GM18507 (cell line): ENCODE measurements at places on chromosomes 6 and 20.
A peak's percentile ranks its signal among the peaks of the same experiment; 100 is the strongest.

GRCh38 chr6:161736781-161737292 lies 463.0 kb upstream of the AGPAT4 start:
- DNase-seq: no peak

DNA sequence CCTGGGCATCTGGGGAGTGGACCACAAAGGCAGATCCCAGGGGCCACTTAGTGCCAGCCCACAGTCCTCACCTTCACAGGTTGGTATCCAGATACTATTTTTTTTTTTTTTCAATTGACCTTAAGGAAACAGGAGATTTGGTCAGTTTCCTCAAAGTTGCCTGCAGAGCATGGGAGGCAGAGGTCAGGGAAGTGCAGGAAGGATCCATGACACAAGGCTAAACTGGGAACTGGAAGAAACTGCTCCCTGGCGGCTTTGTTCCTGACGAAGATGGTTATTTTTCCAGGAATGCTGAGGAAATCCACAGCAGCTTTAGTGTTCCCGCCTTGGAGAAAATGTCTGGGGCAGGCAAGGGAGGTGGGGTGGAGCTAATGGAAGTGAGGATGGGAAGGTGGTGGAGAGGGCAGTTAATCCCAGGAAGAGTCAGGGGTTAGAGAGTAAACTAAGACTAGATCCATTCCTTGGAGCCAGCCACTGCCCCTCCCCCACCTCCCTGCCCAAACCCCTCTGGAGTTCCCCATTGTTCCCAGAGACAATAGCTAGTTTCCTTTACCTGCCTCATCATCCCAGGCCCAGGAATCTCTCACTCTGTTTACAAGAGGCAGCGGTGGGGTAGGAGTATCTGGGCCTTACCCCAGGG lies 14.3 kb upstream of the MYMX start:
- DNase-seq: no peak

GRCh38 chr20:36631646-36632045 lies 14.3 kb downstream of the SLA2 start:
- DNase-seq: no peak

- peak; percentile 44 for DNase-seq
Measured at GRCh38 chr6:97669191-97670031, 386.4 kb upstream of the MMS22L start.

- no peak for DNase-seq
Measured at GRCh38 chr6:121619013-121619412, 183.6 kb downstream of the GJA1 start.

GRCh38 chr6:35177596-35177995 lies 36.2 kb upstream of the SCUBE3 start:
- DNase-seq: no peak

DNA sequence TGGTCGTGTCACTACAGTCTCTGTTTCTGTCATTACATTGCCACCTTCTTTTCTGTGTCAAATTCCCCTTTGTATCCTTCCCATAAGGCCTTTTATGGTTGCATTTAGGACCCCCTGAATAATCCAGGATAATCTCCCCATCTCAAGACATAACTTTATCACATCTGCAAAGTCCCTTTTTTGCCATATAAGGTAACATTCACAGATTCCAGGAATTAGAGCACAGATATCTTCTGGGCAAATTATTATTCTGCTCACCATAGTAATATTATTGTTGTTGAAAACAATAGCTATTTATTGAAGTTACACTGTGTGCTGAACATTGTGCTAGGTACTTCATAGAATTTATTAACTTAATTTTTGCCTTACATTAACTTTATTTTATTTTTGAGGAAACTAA lies 159.1 kb downstream of the TFAP2B start:
- DNase-seq: no peak

- no peak for DNase-seq
Measured at GRCh38 chr20:24746351-24746685, 202.8 kb upstream of the CST7 start.

- DNase-seq: no peak
Measured at GRCh38 chr20:64093013-64093503, 8.9 kb upstream of the LKAAEAR1 start.

GRCh38 chr6:50610562-50610961 lies 102.8 kb upstream of the TFAP2D start:
- DNase-seq: no peak

- DNase-seq: peak; percentile 54
Measured at GRCh38 chr6:32943864-32944649, 3.2 kb upstream of the HLA-DMB start.

DNA sequence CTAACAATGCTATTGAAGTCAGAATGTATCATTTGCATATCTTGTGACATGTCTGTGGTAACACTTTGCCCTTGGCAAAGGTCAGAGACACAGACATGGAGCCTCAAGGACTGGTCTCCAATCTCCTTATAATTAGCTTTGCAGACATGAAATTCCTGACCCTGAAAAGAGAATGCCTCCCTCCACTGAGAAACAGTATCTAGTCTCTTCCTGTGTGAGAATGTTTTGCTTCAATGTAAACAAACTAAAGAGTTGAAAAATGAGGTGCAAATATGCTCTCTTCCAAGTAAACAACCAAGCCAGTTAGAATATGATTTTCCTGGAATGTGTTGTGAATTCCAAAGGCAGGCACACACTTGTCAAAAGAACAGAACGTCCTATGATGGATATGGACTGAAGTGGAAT lies 407.1 kb upstream of the MARCKS start:
- no peak for DNase-seq

- DNase-seq: no peak
Measured at GRCh38 chr20:7389216-7389615, 551.0 kb downstream of the HAO1 start.
